ENCODE measurements at places on chromosomes 3 and 15. TPM values are rescaled to one million over a fixed set of nuclear protein-coding genes. Genes with fewer than 3 reads are reported as not detected.

GOLGA6L7 gene
- not detected for total RNA-seq

SYNPR gene
- total RNA-seq, result not detected

CTXN2 gene
- total RNA-seq, result not detected

DLL4 gene
- 0.10 TPM for total RNA-seq

FSIP1 gene
- 2.2 TPM for total RNA-seq

CNTN4 gene
- 0.12 TPM for total RNA-seq

SCG3 gene
- not detected for total RNA-seq

TTBK2 gene
- 26.8 TPM for total RNA-seq

SV2B gene
- total RNA-seq, result 0.96 TPM

CCR9 gene
- total RNA-seq, result not detected

RRP9 gene
- total RNA-seq, result 80.2 TPM

IL12A gene
- 1.3 TPM for total RNA-seq

APBA2 gene
- total RNA-seq, result not detected

DNA sequence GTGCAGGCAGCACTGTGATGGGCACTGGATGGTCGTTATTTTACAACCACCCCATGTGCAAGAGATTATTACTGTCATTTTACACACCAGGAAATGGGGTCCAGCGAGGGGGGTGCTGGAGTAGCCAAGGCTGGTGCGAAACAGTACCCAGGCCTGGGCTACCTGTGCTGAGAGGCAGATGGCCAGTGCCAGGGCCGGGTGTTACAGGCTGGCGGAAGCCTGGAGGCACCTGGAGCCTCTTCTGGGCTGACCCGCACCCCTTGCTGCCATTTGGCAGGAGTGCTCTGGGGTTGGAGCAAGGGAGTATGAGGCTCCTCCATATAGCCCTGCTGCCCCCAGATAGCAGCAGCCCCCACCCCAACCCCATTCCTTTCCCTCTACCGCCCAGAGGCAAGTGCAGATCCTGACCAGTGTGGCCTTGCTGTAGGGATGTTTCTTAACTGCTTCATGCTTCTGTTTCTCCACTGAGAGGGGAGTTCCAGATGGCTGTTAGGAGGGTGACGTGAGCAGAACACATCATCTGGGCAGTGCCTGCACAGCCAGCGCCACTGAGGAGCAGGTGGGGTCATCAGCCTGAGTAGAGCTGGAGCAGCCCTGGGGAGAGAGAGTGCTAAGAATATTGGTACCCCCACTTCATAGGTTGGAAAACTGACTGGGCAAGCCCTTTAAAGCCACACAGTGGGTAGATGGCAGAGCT lies 15.3 kb downstream of the SNX33 start:
- no peak for DNase-seq

DNA sequence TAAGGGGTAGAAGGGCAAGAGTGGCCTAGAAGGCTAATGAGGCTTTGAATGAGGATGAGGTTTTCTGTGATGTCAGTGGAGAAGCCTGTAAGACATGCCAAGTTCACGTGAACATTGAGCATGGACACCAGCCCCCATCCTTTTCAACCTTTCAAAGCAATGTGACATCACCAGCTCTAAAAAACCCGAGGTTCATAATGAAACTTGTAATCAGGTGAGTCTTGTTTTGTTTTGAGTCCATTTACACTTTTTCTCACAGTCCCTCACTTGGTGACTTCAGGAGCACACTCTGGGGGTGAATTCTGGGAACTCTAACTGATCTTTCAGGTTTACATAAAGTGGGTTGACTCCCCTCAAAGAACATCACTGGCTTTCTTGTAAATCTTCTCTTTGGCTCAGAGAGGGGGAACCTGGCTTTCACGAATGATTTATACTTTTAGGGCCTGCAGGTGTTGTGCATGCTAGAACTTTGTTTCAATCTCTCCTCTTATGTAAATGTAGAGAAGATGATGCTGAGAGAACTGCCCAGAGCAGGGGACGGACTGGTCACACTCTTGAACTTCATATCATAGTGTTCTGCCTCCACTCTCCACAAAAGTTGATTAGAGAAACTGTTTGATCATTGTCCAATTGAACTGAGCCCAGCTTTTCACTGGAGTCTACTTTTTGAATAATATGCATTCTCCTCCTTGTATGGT lies 224.7 kb upstream of the SATB1 start:
- no peak for DNase-seq

GRCh38 chr3:97438131-97438530 lies 326.4 kb upstream of the ARL6 start:
- DNase-seq, result no peak

GRCh38 chr15:80550908-80551260 lies 144.2 kb upstream of the ABHD17C start:
- DNase-seq, result peak; percentile 47

- no peak for DNase-seq
These were observed 50.3 kb upstream of the ACAN start for GRCh38 chr15:88752951-88753350.

DNA sequence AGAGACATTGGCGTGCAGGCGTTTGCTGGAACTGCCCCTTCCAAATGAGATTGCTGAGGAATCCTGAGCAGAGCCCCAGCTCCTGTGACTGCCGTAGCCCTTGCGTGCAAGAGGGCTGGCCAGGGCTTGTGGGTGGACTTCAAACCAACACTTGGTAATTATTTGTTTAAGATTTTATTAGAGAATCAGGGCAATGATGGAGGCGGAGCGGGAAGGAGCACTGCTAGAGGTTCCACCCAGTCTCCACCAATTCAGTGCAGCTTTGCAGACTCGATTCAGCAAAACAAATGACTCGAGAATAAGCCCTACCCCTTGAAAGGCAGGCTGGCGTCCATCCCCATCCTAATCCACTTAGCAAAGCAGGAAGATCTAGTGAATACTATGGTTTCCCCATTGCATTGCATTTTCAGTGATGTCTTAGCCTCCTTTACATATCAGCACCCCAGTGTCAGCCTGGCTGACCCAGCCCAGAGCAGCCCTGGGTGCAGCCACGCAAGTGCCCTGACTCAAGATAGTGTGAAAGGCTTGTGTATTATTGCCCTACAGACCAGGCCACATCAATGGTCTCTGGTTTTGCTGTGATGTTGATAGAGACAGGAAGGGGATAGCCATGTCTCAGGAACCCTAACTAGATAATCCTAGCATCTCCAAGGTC lies 26.0 kb downstream of the GLDN start:
- DNase-seq, result no peak

- DNase-seq, result peak; percentile 43
These were observed 3.2 kb upstream of the SCG3 start for GRCh38 chr15:51678096-51678495.

- no peak for DNase-seq
These were observed 66.0 kb downstream of the MBNL1 start for GRCh38 chr3:152334761-152335160.

GRCh38 chr15:69394556-69395282 lies 19.4 kb upstream of the KIF23 start:
- DNase-seq, result peak; percentile 72

GRCh38 chr3:114307832-114308231 lies 14.0 kb downstream of the TIGIT start:
- DNase-seq, result no peak

GRCh38 chr3:17985658-17986347 lies 243.4 kb upstream of the TBC1D5 start:
- no peak for DNase-seq

GRCh38 chr3:171297951-171298350 lies 162.3 kb downstream of the TNIK start:
- no peak for DNase-seq

DNA sequence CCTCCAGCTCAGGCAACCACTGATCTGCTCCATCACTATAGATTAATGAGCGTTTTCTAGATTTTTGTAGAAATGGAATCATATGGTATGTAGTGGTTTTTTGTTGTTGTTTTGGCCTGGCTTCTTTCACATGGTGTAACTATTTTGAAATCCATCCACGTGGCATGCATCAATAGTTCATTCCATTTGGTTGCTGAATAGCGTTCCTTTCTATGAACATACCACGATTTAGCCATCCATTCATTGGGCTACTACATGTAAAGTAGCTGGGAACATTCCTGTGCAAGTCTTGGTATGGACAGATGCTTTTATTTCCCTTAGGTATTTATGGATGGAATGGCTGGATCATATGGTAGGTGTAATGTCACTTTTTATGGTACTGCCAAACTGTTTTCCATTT lies 10.7 kb upstream of the CHSY1 start:
- no peak for DNase-seq

GRCh38 chr15:57323806-57324589 lies 52.3 kb upstream of the CGNL1 start:
- DNase-seq, result peak; percentile 71

DNA sequence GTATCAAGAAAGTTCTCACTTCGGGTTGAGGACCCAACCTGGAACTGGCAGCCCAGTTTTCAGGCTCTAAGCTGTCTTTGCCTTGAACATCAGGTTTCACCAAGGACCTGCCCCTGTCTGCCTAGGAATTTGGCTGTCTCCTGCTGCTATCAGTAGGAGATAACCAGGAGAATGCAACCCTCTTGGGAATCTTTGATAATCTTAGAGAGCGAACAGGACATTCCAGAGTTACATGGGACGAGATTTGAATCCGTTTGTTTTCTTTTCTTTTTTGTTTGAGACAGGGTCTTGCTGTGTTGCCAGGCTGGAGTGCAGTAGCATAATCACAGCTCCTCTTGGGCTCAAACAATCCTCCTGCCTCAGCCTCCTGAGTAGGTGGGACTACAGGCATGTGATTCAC lies 18.0 kb upstream of the EIF1B start:
- DNase-seq, result no peak

DNA sequence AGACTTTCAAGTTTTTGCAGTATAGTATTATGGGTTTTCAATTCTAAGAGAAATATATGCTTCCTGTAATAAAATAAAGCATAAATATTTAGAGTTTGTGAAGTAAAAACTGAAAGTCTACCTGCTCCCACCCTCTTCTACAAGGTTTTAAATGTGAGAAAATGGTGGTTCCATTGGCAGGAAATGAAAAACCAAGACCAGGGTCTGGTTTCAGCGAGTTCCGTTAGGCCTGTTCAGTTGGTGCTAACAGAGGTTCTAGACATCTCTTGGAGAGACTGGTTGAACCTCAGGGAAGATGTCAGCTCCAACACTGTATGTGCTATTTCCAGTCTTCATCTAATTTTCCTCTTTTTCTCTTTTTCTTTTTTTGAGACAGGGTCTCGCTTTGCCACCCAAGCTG lies 11.8 kb upstream of the MYO1E start:
- no peak for DNase-seq

GRCh38 chr3:62379321-62379798 lies 6.0 kb upstream of the FEZF2 start:
- DNase-seq, result no peak

GRCh38 chr3:129224984-129225393 lies 24.4 kb upstream of the COPG1 start:
- peak; percentile 91 for DNase-seq

- peak; percentile 9 for DNase-seq
These were observed 334.0 kb upstream of the MCTP2 start for GRCh38 chr15:93897377-93897776.

- DNase-seq, result peak; percentile 22
These were observed 204.4 kb downstream of the OTOL1 start for GRCh38 chr3:161700998-161701397.

- no peak for DNase-seq
These were observed 50.2 kb downstream of the CMC1 start for GRCh38 chr3:28291577-28291976.

DNA sequence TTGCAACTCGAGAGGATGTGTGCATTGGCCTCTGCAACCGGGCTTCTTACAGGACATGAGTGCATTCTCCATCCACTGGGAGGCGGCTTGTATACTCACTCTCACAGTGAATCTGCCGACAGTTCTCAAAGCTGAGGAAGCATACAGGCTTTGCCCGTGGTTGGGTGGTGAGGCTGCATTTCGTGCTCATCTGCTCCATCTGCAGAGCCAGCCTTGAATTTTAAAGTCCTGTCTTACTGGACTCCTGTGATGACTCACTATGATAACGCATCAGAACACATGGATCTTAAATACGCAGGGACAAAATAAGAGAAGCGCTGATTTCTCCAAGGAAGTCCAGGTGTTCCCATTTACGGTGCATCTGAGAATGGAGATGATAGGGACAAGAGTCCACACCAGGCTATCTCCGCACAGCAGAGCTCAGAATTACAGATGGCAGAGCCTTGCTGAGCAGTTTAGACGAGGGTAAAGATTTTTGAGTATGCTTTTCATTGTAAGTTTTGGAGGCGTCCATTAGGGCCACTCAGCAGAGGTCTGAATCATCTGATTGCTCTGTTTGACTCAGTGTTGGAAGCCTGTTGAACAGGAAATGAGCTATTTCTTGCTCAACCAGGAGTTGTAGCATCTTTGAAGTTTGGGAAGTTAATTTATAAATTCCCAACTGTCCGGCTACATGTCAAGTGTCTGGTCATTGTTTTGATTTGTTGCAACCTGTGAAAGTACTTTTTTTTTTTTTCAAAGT lies 87.1 kb downstream of the GABRG3 start:
- no peak for DNase-seq

GRCh38 chr3:25023876-25024275 lies 404.2 kb upstream of the RARB start:
- DNase-seq, result no peak

DNA sequence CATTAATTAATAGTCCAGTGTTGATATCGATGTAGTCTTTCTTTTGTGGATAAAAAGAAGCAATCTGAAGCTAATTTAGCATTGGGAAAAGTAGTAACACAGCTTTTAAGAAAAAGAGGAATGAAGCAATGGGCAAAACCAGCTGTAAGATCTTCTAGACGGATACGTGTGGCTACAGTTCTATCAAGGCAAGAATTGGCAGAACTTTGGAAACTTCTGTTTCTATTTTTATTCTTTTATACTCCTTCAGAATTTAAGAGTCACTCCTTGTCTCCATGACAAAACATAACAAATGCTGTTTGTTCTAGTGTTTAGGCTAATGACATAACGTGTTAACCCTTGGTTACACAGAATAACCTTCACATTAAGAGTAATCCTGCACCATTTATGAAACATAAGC lies 289.2 kb downstream of the ROBO2 start:
- DNase-seq, result no peak

GRCh38 chr15:75172284-75172820 lies 29.3 kb upstream of the C15orf39 start:
- peak; percentile 30 for DNase-seq

- no peak for DNase-seq
These were observed 36.6 kb downstream of the CD86 start for GRCh38 chr3:122091602-122092295.

- DNase-seq, result no peak
These were observed 103.7 kb downstream of the PDZRN3 start for GRCh38 chr3:73520931-73521461.

- no peak for DNase-seq
These were observed 923.0 kb downstream of the DIPK2A start for GRCh38 chr3:144894576-144894975.
